ENCODE measurements at places on chromosomes 6 and 20. TPM values are rescaled to one million over a fixed set of nuclear protein-coding genes. Genes with fewer than 3 reads are reported as not detected.

The POM121L2 gene
- not detected for total RNA-seq

The SNTA1 gene
- 13.2 TPM for total RNA-seq

The MMP24 gene
- 26.3 TPM for total RNA-seq

The LRFN2 gene
- total RNA-seq, result not detected

The TFAP2D gene
- not detected for total RNA-seq

Measured in A549 treated with ZK216348 at 1 μM for 4 hours (cell line).